ENCODE measurements at places on chromosomes 2 and 18.

DNA sequence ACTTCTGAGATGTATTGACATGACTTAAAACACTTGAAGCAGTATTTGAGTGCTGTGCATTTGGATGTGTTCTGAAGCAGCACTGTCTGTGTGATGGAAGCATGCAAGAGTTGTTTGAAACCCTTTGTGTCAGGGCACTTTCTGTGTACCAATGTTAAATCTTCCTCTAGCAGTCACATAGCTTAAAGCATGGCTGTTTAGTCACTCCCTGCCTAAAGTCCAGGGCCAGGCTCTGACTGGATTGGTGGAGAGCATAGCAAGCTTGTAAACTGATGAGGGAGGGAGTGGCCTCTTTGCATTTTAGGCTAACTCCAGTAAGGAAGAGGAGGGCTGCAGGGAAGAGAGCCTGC, 73.5 kb downstream of the MYO1B start:
- DNase-seq = no peak

DNA sequence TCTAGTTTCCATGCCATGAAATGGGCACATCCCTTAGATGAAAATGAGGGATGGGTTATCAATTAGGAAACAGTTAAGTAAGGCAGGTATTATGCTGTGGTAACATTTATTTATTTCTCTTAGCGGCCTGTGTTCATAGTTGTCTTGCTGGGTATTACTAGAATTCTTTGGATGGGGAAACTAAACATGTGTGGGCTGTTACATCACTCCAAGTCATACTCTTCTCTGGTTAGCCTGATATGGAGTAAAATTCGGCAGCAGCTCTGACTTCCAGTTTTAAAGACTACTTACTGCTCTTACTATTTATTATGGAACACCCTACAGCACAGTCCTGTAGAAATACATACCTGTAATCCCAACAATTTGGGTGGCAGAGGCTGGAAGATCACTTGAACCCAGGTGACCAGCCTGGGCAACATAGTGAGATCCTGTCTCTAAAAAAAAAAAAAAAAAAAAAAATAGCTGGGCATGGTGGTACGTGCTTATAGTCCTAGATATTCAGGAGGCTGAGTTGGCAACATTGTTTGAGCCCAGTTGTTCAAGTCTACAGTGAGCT, 33.1 kb upstream of the RASGRP3 start:
- no peak for DNase-seq

DNA sequence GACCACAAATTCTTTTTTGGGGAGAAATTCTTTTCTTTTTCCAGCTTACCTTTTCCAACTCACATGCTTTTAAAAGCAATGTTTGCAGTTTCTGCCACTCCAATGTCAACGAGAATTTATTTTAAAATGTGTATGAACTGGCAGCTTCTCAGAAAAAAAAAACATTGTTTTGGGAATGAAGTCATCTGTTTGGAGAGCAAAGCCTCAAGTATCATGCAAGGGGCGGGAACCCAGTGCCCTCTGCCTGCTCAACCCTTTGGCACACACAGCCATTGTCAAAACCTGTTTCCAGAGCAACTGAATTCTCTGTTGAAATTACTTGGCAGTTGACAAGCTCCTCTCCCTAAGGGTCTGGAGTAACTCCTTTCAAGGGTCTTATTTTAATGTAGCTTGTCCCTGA, 128.5 kb downstream of the QPCT start:
- DNase-seq = no peak

DNA sequence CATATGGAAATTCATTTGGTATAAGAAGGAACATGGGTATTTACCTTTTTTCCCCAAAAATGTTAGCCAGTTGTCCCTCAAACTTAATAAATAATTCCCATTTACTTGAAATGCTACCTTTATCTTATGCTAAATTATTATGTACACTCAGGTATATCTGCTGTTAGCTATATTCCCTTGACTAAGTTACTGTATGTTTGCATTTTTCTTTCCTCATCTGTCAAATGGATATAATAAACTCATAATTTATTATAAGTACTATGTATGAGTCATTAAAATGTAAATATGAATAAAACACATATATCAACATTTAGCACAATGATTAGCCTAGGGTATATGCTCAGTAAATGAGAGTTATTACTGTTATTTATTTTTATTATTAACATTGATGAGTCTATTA, 117.4 kb downstream of the PMS1 start:
- DNase-seq = no peak

DNA sequence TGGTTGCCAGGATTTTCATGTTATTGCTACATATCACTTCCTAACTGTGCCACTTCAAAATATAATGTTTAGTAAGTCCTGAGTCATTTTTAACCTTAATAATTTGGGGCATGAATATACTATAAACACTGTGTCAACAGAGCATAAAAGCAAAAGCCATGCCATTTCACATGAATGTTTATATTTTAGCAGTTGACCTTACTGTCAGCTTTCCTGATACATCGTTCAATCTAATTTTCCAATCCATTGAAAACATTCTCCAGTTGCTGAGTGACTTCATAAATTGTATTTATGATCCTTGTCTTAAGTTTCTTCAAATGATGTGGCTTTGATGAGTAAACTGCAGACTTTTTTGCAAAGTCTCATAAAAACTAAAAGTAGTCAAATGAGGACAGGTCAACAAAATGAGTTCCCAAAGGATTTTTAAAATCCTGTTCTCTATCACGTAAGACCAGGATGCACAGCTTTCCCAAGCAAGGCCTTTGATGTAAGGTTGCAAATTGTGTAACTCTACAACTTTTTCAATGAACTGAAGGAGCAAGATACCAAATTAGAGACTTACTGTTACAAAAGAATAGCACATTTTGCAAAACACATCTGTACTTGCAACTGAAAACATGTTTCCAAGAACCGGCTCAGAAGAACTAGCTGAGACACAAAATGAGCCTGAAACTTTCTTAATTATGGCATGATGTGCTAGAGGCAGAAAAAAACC, 117.7 kb downstream of the SATB2 start:
- DNase-seq = no peak

Measured in stimulated activated CD4-positive, alpha-beta T cell treated with anti-CD3 and anti-CD28 coated beads, Interleukin-12 subunit alpha, Interleukin-12 subunit beta, amount 100 ng/mL, for 24 hours (primary cell).